Motor neuron (in vitro differentiated cells): ENCODE measurements at places on chromosomes 13 and 19.

GRCh38 chr13:21639561-21639960 lies 31.3 kb upstream of the FGF9 start:
- ATAC-seq, result no peak

GRCh38 chr19:49486232-49486631 lies 1.2 kb upstream of the RPL13A start:
- no peak for ATAC-seq

- ATAC-seq, result no peak
These were observed 177.1 kb downstream of the PCCA start for GRCh38 chr13:100266026-100266425.

- ATAC-seq, result no peak
These were observed 13.8 kb downstream of the TGFB1 start for GRCh38 chr19:41339936-41340335.

- no peak for ATAC-seq
These were observed 448.4 kb upstream of the SLC10A2 start for GRCh38 chr13:103514619-103515018.

GRCh38 chr19:2462635-2463421 lies 6.1 kb upstream of the LMNB2 start:
- peak; percentile 77 for ATAC-seq

DNA sequence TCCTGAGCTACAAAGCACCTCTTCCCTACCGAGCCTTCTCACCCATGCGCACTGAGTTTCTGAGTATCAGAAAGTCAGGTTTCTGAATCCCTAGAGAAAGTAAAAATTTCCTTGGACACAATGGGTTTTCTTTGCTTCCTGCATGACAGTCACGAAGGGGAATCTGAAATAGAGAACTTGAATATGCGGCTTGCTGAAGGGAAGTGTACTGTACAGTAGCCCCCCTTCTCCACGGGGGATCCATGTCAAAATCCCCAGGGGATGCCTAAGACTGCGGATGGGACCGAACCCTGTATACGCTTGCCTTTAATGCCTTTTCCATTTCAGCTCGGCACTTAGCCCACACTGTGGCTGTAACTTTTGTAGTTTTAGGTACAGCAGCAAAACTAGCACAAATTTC lies 107.9 kb downstream of the GGACT start:
- ATAC-seq, result no peak
